SHP77 (cell line): ENCODE measurements at places on chromosomes 4 and X.

DNA sequence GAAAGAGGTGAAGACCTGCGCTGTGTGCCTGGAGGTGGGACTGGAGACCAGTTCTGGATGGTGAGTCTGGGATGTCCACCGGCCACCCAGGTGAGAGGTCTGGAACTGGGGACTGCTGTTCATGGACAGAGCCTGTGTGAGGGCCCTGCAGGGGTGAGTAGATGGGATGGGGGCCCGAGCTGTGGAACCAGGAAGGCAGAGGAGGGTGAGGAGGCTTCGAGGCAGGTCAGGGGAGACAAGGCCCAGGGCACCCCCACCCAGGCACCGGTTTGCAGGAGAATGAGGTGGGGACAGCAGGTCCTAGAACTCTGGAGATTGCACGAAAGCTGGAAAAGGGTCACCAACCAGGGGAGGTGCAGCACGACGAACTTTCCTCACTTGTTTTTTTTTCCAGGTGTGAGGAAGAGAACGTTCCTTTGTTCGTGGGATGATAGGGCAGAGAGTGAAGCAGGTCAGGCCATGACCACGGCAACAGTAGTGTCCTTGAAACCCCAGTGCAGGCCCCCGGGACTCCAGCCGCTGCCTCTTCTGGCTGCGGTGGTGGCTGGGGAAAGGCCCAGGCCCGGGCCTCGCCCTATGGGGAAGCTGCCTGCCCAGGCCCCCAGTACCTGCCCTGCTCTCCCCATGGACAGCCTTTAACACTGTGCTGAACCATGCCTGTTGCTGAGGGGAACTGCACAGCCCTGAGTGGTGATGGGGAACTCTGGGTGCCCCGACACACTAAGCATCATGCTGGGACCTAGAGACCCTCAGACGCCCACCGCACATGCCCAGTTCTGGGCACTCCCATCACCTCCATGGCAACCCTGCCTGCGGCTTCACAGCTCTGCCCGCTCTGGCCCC is 22.9 kb downstream of the TNIP2 start:
- DNase-seq = no peak

DNA sequence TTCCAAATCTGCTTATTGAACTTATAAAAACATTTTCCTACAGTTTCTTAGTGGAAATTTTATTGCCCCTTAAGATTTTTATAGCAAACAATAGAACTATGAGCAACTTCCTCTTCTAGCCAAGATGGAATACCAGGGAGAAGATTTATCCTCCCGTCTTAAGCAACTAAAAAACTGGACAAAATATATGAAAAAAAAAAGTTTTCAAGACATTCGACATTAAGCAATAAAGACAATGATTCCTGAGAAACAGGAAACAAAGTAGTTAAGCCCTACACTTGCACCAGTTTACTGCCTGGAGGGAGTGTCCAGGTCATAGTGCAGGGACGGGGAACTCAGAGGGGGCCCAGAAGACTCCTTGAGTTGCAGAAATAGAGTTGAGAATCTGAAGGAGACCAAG is 516.1 kb upstream of the DIPK2B start:
- no peak for DNase-seq

GRCh38 chr4:184460499-184461285 is 13.7 kb downstream of the IRF2 start:
- DNase-seq = no peak

GRCh38 chrX:8364369-8365141 is 100.1 kb upstream of the VCX3B start:
- DNase-seq = peak; percentile 25

GRCh38 chrX:3257471-3257870 is 89.0 kb downstream of the MXRA5 start:
- DNase-seq = no peak

DNA sequence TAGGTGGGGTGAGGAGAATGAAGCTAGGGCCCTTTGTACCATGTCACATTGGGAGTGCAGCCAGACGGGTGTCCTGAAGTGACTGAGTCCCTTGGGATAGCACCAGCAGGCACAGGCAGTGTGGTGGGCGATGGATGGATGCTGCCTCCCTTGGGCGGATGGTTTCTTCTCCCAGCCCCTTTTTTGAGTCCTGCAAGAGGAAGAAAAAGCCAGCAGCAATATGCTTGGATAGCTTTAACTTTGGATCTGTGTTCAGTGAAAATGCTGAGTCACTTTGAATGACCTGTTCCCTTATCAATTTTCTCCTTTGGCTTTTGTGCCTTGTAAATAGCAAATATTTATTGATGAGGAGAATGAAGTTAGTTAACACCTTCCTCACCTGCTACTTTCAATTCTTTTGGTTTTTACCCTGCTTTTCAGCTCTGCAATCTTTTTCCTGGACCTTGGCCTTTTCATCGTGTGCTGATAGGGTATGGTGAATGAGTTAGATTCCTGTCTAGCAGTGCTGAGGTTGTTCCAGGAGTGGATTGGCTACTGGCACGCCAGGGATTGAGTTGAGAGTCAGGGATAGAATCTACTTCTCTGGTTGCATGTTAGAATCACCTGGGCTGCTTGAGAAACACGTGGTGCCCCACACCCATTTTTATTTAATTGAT is 10.2 kb downstream of the DCUN1D4 start:
- peak; percentile 4 for DNase-seq

- no peak for DNase-seq
Measured at GRCh38 chr4:86640469-86640868, 46.4 kb downstream of the PTPN13 start.

DNA sequence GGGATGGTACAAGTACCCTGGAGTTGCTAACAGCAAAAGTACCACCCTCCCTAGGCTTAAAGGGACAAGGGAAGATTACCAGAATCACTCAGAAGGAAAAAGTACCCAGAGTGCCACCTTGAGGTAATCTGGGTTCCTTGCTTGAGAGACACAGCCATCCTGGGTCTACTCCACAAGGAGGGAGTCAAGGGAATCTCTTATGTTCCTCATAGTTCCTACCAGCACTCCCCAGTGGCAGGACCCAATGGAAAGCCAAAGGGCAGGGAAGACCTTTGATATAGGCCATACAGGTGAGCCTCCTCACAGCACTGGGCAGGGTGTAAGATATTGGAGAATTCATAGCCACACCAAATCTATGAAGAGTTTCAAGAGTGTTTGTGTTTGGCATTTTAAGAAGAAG is 5.7 kb downstream of the IL2 start:
- DNase-seq = no peak

GRCh38 chrX:109373468-109373867 is 108.4 kb downstream of the GUCY2F start:
- no peak for DNase-seq

GRCh38 chr4:7427831-7428260 is 6.9 kb downstream of the PSAPL1 start:
- no peak for DNase-seq

DNA sequence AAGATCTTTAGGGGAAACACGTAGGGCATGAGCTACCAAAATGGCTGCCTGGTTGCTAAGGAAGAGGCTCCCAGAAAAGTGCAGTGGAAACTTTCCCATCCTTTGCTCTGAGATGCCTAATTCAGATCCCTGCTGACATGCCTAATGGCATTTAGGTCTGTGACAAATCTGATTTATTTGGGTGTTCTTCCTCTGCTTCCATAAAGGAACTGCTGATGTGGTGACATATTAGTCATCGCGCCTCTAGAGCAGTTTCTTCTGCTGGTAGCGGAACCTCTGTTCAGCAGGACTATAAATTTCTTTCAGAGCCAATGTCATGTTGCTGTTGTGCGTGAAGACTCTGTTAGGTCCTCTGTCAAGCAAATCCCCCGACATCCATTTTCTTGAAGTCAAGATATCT is 310.0 kb downstream of the PDHA2 start:
- DNase-seq = no peak

DNA sequence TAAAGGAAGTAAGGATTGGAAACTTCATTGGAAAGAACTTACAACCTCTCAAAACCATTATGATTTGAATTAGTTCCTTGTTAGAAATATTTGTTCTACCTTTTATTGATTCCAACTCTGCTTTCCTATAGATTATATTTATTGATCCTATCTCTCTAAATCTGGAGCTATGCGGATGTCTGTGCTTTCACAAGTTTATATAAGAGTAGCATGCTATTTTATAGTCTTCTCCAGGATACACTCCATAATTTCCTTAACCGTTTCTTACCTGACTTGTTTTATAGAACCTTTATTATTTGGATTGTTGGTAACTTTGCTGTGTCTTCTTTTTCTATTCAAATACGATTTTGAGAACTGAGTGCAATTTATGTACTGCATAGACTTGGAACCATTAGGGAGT is 668.1 kb downstream of the RAPGEF2 start:
- DNase-seq = no peak

- DNase-seq = no peak
Measured at GRCh38 chr4:127586922-127587571, 45.7 kb upstream of the INTU start.

DNA sequence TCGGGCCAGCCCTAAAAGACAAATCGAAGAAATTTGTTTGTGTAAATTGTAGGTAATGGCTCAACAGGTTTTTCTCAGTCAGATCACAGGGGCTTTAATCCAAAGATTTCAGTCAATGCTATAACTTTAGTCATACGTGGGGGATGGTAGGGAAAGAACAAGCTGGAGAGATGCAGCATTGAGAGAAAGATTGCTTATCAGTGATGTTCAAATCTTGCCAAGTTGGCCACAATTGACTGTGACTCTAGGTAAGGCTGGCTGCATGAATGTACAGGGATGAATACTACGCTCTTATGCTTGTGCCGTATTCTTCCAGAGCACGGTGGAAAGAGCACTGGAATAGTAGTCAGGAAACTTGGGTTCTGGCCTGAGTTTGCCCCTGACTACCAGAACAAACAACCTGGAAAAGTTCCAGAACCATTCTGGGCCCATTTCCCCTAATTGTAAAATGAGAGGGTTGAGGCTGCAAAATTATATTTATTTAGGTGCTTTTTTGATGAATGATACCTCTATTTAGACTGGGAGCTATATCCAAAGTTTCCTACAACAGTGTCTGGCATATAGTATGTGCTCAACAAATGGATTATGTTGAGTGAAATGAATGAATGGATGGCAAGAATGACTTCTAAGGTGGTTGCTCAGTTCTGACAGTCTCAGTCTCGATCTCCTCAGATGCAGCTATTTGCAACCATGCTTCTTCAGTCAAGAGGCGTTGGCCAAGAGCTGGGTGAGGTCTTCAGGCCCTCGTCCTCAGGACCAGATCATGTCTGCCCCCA is 44.4 kb downstream of the TSC22D3 start:
- DNase-seq = no peak

GRCh38 chr4:15884666-15885065 is 53.9 kb downstream of the FGFBP1 start:
- no peak for DNase-seq

DNA sequence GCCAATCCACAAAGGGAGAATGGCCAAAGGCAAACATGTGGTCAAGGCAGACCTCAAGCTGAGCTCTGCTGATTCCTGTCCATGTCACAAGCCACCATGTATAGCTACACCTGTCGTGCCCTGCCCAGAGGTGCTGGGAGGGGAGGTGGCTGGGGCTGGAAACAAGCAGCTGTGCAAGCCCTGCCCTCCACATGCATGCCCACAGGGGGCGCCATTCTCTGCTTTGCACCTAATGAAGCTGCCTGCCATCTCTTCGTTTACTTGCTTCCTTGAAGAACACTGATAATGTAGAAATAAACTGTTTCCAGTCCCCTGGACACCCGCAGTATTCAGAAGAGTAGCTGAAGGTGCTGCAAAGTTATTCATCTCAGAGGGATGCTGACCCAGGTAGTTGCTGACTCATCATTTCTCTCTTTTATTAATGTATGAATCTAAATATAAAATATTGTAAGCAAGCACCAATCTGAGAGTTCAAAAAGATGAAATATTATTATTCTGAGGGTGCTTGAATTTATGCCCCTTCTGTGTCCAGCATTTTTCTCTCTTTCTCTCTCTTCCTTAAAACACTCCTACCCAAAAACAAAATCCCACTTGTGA is 278.6 kb downstream of the ADGRA3 start:
- peak; percentile 29 for DNase-seq

GRCh38 chr4:56183344-56183959 is 203.8 kb downstream of the AASDH start:
- DNase-seq = no peak

DNA sequence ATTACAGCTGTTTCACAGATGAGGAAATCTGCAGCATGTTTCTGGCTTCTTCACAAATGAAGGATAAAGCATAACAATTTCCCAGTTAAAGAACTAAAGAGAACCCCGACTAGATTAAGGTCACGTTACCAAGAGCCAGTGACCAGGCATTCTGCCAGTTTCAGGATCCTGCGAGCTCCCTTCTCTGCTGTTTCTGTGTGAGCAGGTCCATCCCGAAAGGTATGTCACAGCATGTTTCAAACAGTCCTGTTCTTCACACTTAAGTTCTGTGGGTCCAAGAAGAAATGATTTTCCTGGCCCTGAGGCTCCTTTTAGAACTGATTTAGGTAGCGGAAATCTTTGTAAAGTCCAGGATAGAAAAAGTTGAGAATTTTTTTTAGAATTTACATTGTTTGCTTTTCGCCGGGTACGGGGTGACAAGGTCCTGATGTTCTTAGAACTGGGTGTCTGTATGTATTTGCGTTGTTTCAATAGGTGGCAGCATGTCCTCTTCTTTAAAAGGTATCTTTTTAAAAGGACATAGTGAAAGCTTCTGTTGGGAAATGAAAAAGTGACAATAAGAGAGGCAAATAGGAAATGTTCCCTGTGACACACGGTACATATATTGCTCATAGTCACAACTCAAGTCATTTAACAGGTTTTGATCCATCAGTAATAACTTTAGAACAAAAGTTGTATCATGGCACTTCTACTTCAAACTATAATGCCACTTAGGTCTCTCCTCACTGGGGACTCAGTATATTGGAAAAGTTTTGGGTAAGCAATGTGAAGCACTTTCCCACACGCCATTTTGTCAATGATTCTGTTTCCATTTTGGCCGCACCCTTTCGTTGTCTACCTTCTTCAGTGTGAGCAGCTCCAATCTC is 18.4 kb downstream of the IL21 start:
- no peak for DNase-seq

GRCh38 chr4:25454476-25454875 is 77.4 kb downstream of the ANAPC4 start:
- DNase-seq = no peak

GRCh38 chr4:914531-914930 is 17.6 kb downstream of the GAK start:
- DNase-seq = no peak

DNA sequence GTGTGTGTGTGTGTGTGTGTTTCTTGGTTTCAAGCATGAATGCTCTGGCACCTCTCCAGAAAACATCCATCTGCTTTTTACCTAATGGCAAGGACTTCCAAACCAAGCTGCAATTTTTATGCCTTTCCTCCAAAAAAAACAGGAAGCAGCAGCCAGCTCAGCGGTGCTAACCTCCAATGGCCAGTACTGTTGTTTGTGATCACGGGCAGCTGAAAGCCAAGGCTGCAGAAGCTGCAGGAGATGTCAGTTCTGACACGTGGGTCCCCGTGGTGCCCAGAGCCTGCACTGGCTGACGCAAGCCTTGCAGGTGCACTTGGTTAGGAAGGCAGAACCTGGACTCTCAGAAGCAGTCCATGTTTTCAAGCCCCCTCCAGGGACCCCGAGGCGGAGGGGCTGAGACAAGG is 313.6 kb upstream of the DDX53 start:
- peak; percentile 67 for DNase-seq

GRCh38 chr4:24434241-24434640 is 150.1 kb downstream of the DHX15 start:
- DNase-seq = no peak
